ENCODE measurements at places on chromosomes 5 and 9. TPM values are rescaled to one million over a fixed set of nuclear protein-coding genes. Genes with fewer than 3 reads are reported as not detected.

Gene PGGT1B
- total RNA-seq: 39.5 TPM

Gene IGFBPL1
- total RNA-seq: not detected

Gene CEP72
- 12.2 TPM for total RNA-seq

Gene OTP
- not detected for total RNA-seq

Gene MARCOL
- not detected for total RNA-seq

Gene NTRK2
- total RNA-seq: not detected

Gene RFX3
- total RNA-seq: 30.6 TPM

Gene RARS1
- total RNA-seq: 52.5 TPM

Gene ITGA2
- 0.20 TPM for total RNA-seq

DNA sequence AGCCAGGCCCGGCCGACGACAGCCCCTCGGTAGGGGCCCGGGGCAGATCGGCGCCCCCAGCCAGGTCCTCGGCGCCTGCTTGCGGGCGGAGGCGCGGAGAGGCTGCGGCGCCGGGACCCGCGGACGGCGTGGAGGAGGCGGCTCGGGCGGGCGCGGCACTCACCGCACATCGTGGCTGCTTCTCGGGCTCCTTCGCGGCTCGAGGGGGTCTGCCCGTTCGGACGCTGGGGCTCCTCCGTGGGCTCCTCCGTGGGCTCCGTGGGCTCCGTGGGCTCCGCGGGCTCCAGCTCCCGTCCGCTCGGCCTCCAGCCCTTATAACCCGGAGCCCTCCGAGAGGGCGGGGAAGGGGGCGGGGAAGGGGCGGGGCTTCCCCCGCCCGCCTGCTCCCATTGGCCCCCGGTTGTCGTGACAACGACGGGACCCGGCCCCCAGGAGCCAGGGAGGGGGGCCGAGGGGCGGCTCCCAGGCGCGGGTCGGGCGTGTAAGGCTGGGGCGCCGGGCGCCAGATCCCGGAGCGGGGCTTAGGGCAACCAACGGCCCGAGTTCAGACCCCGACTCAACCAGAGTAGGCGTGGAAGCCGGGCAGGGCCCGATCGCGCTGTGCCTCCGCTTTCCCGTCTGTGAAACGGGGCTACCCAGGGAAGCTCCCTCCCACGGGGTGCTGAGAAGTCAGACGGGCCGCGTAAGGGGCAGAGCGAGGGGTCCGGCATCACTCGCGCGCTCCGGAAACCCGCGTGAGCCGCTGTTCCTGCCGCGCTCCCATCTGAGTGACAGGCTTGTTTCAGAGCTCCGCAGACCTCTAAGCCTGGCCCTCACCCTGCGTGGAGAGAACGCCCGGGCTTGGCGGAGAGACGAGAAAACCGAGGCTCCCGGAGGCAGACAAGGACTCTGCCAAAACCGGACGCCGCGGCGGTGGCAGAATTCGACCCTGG lies at the start of gene GFPT2:
GFPT2 (minus strand) TSS at position 289 of the 932 bp plus-strand sequence; CDS start at position 170, 119 bp downstream.
- DNase-seq: peak; percentile 64

DNA sequence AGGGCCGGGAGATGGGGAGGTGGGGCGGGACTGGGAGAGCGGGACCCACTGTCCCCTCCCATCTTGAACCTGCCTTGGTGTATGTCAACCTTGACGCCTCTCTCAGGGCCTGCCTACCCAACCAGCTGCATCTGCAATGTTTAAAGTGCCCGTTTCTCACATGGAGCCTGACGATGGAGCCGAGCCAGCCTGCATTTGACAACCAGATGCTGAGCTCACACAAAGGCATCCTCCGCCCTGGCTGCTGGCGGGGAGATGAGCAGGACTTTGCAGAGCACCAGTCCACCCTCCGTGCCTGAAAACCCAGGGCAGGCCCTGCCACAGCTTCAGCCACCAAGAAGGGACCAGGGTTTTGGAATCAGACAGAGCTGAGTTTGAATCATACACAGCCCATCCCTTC lies 141.1 kb upstream of the SMIM23 start:
- no peak for DNase-seq

GRCh38 chr9:135901826-135902225 lies 5.5 kb downstream of the CAMSAP1 start:
- no peak for DNase-seq

DNA sequence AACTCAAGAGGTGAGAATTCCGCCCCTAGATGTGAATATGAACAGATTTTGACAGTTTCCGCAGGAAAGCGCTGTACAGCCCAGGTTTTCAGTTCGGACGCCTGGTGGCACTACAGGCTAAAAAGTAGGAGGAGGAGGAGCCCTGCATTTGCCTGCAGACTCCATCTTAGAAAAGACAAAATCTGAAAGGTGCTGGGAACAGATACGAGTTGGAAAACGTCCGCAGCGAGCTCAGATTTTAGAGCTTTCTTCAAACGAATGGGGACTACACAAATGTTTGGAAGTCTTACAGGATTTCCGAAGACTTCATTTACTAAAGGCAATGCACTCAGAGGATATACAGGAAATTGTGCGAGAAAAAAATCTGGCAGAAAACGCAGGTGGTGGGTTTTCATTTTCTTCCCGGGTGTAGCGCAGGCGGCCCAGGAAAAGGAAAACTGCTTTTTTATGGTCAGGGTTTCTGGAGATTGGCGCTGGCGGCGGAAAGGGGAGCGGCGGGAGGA lies 9.9 kb upstream of the PCDHB2 start:
- peak; percentile 62 for DNase-seq

DNA sequence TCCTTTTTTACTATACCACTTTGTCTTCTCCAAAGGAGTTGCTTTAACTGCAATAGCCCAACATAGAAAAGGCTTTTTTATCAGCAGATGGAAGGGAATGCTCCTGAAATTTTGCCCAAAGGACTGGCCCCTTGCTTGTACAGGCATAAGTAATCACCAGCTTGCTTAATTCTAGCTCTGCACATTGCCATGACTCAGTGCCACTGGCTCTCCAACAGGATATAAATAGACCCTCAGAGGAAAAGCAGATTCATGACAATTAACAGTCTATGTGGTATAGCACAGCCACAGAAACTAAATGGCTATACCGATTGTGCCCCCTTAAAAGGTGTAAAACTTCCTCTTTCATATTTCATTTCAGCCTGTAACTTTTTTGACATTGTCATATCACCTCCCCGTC lies 227.0 kb downstream of the ZNF608 start:
- no peak for DNase-seq

- no peak for DNase-seq
Measured at GRCh38 chr9:134296301-134297082, 29.8 kb upstream of the RXRA start.

- DNase-seq: no peak
Measured at GRCh38 chr5:158303883-158304282, 444.9 kb upstream of the CLINT1 start.

GRCh38 chr5:31674371-31674951 lies 35.5 kb downstream of the PDZD2 start:
- DNase-seq: no peak

DNA sequence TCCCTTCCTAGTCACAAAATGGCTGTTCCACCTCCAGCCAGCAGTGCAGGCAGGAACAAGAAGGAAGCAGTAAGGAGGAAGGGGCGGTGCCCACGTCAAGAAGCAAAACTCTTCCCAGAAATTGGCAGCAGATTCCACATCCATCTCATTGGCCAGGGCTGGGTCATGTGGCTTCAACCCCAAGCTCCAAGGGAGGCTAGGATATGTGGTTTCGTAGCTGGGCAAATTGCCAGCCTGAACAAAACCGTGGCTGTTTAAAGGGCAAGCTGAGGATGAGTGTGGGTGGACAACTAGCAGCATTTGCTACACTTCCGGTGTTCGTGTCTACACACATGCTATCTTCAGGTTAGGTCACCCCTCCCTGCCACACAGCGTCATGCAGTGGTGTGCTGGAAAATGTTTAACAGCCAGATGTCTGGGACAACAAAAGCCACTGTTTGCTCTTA lies 92.1 kb upstream of the MAP1B start:
- no peak for DNase-seq

DNA sequence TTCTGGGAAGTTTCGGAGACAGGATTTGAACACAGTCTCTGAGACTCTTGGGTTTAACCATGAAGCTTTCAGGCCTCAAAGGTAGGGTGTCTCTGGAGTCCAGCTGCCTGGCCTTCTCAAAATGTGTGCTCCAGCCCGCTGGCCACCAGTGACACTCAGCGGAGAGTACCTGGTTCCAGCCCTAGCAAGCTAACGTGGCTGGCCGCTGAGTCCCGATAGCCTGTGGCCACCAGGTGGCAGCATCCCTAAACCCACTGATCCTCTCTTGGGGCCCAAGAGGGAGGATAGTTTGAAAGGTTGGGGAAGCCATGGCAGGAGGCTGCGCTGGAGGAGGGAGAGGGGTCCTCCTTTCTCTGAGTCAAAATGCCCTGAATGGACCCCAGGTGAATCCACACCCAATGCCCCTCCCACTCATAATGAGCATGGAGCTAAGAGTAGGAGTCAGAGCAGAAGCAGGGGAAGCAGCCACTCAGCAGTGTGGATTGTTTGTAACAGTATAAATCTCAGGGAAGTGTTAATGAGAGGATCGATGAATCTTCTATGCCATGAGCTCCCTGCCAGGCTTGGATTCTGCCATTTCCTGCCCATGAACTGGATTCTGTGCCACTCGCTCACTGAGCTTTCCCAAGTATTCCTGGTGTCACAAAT lies 5.4 kb upstream of the TIFAB start:
- peak; percentile 42 for DNase-seq

- no peak for DNase-seq
Measured at GRCh38 chr5:113266227-113266912, 168.4 kb downstream of the TSSK1B start.

DNA sequence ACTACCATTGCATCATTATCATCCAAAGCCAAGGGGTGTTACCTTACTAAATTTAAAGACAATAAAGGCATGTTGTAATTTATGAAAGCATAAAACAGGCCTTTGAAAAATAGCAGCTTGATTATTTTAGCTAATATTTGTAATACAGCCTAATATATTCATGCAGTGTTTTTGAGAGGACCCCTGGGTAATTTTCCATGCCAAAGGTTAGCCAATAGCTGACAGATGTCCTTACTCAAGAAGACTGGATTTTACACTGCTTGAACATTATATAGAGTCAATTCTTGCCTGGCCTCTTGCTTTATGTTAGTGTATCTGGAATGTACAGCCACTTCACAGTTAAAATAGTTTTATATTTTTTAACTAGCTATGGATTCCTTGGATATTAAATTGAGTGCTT lies 337.8 kb upstream of the PAPPA start:
- DNase-seq: no peak

- no peak for DNase-seq
Measured at GRCh38 chr5:140549237-140550144, 2.0 kb downstream of the EIF4EBP3 start.

- DNase-seq: no peak
Measured at GRCh38 chr9:137385061-137385655, 37.8 kb downstream of the EXD3 start.

DNA sequence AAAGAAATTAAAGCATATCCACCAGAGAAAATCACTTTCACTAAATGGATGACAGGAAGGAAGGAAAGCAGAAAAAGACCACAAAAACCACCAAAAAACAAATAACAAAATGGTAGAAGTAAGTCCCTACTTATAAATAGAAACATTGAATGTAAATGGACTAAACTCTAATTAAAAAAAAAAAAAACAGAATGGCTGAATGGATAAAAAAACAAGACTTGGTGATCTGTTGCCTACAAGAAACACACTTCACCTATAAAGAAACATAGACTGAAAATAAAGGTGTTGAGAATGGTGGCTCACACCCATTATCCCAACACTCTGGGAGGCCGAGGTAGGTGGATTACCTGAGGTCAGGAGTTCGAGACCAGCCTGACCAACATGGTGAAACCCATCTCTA lies 122.9 kb downstream of the HMHB1 start:
- DNase-seq: no peak

- no peak for DNase-seq
Measured at GRCh38 chr9:126468141-126468825, 141.7 kb downstream of the MVB12B start.

GRCh38 chr9:109213285-109214121 lies 46.5 kb upstream of the FRRS1L start:
- no peak for DNase-seq

- DNase-seq: no peak
Measured at GRCh38 chr5:178832618-178833201, 27.0 kb upstream of the ZNF354B start.

DNA sequence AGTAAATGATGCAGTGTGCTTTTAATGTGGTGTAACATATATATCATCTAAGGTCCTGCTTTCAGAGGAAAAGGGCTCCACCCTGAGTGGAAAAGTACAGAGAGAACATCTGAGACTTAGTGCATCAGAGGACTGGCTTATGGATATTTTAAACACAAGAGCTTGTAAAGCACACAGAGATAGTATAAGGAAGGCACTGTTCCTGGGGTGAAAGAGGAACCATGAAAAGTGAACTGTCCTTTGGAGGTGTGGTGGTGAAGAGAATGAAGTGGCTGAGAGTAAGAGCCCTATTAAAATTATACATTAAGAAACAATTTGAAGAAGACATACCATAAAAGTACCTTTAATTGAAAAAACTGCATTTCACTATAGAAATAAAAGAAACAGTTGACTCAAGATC lies 68.9 kb downstream of the CSF2 start:
- DNase-seq: no peak

DNA sequence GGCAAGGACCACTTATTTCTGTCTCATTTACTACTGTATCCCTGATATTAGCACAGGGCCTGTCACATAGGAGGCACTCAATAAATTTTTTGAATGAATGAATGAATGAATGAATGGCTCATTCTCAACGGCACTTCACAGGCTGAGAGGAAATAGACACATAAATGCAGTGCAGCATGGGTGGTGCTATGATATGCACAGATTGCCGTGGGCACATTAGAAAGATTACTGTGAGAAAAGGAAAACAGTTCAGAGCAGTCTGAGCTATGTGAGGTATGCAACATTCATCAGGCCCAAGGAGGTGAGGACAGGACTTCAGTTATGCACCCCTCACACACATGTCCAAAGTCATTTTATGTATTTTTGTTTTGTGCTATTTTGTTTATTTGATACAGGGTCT lies 6.4 kb upstream of the NOL6 start:
- no peak for DNase-seq

DNA sequence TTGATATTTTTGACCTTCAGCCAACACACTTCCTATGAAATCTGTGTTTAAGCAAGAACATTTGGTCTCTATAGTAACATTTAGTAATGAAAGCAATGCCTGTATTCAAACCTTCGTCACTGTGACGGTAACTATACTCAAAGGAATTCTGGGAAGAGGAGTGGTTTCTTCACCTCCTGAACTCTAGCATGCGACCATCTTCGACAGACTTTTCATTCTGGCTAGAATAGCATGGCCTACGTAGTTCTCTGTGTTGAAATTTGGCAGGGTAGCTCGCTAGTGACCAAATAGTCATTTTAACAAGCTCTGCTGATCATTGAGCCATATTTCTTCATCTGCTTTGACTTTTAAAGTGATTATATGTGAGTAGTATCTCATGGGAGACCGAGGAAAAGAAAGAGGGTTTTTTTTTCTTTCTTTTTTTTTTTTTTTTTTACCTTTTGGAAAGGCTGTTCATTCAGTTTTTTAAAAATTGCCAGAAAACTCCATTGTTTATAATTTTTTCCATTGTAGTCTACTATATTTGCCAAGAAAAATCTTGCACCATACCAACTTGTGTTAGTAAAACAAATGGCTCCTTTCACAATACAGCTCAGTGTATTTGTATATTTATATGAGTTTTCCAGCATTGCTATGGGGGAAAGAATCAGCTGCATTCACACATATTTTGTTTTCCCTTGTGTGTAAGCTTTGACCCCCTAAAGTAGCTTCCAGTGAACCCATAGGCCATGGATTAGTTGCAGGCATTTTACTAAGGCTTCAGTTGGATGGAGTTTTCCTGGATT lies 166.8 kb downstream of the NNT start:
- DNase-seq: no peak

GRCh38 chr5:92337772-92338234 lies 954.7 kb upstream of the ARRDC3 start:
- DNase-seq: no peak

- no peak for DNase-seq
Measured at GRCh38 chr5:172683264-172683644, 42.2 kb downstream of the NEURL1B start.

GRCh38 chr9:124353811-124354274 lies 61.4 kb downstream of the PSMB7 start:
- no peak for DNase-seq

Data from natural killer cell (primary cell).